ENCODE measurements at places on chromosomes 13 and 19.

GRCh38 chr13:73800011-73800410, 334.2 kb downstream of the KLF12 start:
- no peak for DNase-seq

DNA sequence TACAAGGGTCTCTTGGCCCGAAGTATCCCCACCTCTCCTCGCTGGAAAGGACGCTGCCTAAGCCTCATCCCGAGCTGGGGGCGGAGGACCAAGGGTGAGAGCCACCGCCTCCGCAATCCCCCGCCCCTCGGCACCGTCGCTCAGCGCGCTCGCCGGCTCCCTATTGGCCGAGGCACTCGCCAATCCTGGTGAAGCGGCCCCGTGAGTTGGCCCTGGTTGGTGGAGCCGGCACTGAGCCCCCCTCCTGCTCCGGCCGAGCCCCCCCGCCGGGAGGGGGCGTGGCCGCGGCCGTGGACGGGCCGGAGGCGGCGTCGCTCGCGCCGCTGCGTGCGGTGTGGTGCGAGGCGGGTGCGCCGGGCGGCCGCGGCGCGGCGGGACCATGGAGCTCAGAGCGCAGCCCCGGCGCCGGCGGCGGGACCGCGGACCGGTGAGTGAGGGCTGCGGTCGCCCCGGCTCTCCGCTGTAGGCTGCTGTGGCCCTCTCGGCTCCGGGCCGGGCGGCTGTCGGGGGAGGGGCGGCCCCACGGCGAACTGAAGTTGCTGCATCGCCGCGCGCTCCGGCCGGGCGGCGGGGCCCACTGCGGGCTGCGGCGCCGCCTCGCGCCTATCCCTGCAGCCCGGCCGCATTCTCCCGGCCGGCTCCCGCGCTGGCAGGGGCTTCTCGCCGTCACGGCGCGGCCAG, at the start of gene WASF3:
Gene WASF3, plus strand, starts transcription at position 291 of the 681 bp plus-strand sequence. CDS start 84,588 bp downstream, outside the sequence.
- peak; percentile 39 for DNase-seq

GRCh38 chr13:76939215-76939614, 9.1 kb upstream of the ACOD1 start:
- no peak for DNase-seq

GRCh38 chr19:4908781-4909155, 533 bp upstream of the UHRF1 start:
- no peak for DNase-seq

- DNase-seq, result peak; percentile 29
These were observed 637.6 kb upstream of the ARGLU1 start for GRCh38 chr13:107205318-107206104.

DNA sequence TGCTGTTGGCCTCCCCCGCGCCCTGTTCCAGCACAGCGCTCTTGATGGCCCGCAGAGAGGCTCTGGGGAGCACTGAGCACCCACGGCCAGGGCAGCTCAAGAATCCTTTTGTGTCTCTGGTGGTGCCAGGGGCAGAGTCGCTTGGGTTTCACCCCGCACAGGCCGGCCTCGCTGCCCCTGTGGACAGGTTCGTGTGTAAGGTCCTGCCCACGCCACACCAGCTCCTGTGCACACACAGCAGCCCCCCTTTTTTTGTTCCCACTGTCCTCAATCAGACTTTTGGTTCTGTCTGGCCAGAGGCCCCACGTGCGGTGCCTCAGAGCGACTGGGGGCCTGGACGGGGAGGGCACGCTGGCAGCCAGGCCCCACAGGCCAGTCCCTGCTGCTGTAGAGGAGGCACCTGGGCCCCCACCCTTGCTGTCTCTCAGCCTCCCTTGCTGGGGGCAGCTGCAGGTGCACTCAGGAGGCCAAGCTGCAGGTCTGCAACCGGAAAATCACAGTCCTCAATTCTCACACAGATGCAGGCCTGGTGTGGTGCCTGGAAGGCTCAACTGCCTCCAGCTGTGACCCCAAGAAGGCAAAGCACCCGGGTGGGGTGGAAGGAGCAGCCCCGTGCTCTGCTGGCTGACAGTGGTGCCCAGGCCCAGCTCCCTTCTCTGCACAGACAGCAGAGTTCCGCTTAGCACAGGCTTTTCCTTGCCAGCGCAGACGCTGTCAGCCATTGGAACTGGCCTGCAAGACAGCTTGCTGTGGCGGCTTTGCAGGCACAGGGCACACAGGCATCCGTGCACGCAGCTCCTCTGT, 12.6 kb upstream of the F7 start:
- no peak for DNase-seq

- no peak for DNase-seq
These were observed 26.5 kb downstream of the SH3GL1 start for GRCh38 chr19:4373601-4374497.

- DNase-seq, result no peak
These were observed 10.5 kb downstream of the ZNF160 start for GRCh38 chr19:53092723-53093122.

DNA sequence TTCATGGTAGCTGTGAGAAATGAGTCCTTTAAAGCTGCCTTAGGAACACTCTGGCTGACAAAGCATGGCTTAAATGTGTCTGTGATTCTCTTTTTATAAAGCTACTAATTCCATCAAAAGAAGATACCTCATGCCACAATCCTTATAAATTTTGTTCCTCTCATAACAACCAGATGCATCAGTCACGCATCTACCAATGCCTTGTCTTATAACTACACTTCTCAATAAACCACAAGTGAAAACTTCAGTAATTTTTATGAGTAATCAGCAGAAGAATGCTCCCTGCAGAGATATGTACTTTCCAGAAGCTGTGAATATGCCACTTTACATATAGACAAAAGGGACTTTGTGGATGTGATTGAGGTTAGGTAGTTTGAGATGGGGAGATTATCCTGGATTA, 147.8 kb downstream of the SUCLA2 start:
- no peak for DNase-seq

GRCh38 chr13:89678466-89679121, 1668.9 kb upstream of the MIR17HG start:
- DNase-seq, result no peak

GRCh38 chr13:102090532-102090931, 311.3 kb downstream of the FGF14 start:
- DNase-seq, result no peak

GRCh38 chr13:99894840-99895443, 76.6 kb downstream of the ZIC5 start:
- no peak for DNase-seq

DNA sequence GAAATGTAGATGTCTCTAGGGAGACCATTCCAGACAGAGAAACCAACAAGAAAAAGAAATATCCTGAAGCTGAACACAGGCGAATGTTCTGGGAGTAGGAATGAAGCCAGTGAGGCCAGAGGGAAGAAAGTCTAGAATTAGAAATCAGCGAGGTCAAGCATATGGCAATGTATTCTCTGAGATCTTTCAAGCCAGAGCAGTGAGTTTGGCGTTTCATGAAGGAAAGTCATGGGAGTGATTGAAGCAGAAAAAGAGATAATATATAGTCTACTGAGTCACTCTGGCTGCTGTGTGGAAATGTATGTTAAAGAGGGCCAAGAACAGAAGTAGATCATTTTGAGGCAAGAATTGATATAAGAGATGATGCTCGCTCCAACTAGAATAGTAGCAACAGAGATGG, 576.0 kb downstream of the PCDH17 start:
- no peak for DNase-seq

- DNase-seq, result no peak
These were observed 20.4 kb downstream of the MEIS3 start for GRCh38 chr19:47398707-47399597.

- no peak for DNase-seq
These were observed 524 bp downstream of the RUBCNL start for GRCh38 chr13:46386392-46387063.

DNA sequence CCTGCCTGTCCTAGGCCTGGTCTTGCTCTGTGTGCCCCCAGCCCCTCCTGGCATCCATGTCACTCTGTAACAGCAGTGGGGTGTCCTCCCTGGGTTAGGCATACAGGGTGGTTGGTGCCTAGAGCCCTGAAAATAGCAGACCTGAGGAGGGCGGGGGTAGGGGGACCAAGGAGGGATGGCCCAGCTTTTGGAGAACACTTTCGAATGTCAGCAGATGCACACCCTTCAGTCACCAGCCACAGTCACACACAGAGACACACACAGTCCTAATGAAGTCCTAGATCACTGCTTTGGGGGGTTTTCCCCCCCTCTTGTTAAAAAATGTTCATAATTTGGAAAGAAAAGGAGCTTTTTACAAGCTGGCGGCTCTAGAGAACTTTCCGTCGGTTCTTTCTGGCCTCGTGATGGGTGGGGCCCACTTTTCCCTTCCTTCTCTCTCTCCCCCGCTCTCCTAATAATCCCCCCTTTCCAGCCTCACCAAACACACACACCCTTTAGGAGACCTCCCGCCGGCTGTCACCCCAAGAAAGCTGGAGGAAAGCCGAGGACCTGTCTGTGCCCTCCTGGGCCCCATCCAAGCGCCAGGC, 47.9 kb downstream of the LYL1 start:
- no peak for DNase-seq

DNA sequence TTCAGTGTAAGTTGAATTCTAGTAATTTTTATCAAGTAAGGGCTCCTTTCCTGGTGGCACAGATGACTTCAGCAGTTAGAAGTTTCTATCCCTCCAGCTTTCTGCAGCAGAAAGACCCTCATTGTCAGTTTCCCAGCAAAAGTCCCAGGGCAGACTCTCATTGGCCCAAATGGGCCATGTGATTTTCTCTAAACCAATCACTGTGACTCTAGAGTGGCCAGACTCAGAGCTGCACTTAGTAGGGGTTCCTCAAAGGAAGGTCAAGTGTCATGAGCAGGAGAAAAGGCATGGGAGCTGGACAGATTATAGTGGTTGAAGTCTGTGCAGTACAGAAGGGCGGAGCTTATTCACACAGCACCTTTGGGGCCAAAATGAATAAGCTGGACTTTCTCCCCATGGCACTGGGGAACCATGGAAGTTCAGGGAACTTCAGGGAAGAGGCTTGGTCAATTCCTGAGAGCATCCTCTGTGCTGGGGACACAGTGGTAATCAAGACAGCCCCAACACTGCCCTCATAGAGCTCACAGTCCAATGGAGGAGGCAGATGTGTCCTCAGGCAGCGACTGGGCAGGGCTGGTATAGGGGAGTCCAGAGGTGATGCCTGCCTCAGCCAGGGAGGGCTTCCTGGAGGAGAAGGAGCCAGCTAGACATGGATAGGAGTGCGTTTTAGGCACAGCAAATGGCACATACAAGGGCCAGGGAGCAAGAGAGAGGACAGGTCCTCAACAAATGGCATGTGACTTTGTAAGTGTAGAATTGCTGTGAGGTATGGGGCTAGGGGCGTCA, 18.3 kb downstream of the CKM start:
- DNase-seq, result no peak

DNA sequence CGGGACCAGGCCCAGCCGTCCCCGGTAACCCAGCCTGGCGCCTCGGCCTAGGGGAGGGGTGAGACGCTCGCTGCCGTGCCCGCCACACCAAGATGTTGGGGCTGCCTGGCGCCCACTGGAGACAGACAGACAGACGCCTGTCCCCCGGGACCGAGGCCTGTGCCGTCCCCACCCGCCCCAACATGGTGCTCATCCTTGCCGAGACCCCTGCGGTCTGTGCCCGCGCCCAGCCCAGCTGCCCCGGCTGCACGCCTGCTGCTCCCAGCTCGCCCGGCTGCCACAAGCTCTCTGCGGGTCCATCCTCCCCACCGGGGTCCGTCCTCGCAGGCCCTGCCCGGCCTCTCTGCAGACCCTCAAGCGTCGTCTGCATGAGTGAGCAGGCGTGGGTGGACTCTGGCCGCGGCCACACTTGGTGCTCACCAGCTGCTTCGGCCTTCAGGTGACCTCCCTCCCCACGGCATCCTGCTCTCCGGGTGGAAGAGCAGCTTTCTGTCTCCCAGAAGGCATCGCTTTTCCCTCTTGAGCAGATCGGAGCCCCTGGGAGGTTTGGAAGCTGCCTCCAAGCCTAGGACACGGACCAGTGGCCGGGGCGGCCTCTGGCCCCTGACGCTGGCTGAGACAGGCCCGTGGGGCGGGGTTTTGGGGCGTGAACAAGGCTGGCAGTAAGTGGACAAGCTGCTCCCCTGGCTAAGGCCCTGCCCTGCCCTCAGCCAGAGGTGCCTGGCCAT, 6.7 kb upstream of the TMPRSS9 start:
- DNase-seq, result no peak

GRCh38 chr19:1254081-1254527, 5.7 kb downstream of the MIDN start:
- DNase-seq, result no peak

- no peak for DNase-seq
These were observed 485.1 kb downstream of the IRS2 start for GRCh38 chr13:109301276-109301675.

- no peak for DNase-seq
These were observed 692.8 kb upstream of the SGCG start for GRCh38 chr13:22487932-22488331.

DNA sequence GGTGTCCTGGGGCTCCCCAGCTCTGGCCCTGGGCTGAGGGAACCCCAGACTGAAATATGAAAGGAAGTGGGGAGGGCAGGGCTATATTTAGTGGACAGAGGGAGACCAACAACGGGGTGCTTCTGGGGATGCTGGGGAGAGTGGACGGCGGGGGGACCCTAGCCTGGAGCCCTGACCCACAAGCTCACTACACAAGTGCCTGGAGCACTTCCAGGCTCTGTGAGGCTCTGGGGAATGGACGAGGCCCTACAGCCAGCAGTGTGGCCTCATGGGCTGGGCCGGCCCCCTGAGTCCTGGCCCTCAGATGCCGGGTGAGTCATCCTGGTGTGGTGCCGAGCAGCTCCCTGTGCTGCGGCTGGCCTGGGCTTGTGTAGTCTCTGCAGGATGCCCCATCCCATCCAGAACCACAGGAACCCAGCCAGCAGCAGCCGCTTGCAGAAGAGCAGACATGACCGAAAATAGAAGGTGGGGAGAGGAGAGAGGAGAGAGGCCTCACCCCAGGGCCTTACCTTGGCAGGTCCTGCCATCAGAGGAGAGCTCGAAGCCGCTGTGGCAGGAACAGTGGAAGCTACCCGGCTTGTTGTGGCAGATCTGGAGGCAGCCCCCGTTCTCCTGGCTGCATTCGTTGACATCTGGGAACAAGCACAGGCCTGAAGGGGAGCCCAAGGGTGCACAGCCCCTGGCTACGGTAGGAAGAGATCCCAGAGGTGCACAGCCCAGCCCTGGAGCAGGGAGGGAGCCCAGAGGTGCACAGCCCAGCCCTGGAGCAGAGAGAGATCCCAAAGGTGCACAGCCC, 26.1 kb downstream of the GAS6 start:
- DNase-seq, result no peak

GRCh38 chr19:8245869-8246835, 37.0 kb downstream of the CERS4 start:
- DNase-seq, result no peak

DNA sequence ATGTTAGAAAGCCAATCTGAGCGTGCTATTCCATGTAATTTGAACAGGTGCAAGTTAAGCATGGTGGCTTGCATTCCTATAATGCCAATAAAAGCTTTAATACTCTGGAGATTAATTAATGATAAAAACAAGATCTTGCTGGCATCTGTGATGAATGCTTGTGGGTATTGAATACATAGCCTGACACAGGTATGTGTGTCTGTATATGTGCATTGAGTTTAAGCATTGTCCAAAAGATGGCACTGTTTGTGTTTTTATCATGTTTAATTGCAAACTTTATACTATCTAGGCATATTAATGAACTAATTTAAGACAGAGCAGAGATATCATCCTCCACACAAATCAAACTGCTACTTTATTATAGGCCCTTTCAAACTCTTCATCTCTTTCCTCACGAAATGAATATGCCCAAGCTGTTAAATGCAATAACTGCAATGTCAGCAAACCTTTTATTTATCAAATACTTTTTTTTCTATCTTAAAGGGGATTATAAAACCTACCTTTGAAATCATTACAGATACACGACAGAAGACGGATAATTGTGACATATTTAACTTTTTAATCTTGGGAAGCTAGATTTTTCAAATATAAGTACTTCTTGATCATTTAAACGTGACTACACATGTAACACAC, 86.5 kb downstream of the TNFSF11 start:
- DNase-seq, result no peak
